Forelimb muscle (tissue), 1 donor: ENCODE measurements at places on chromosomes 3 and 15. TPM values are rescaled to one million over a fixed set of nuclear protein-coding genes. Genes with fewer than 3 reads are reported as not detected.

Gene GOLGA8M
- polyA plus RNA-seq = 1.8 TPM

Gene MUC20
- 3.5 TPM for polyA plus RNA-seq

DNA sequence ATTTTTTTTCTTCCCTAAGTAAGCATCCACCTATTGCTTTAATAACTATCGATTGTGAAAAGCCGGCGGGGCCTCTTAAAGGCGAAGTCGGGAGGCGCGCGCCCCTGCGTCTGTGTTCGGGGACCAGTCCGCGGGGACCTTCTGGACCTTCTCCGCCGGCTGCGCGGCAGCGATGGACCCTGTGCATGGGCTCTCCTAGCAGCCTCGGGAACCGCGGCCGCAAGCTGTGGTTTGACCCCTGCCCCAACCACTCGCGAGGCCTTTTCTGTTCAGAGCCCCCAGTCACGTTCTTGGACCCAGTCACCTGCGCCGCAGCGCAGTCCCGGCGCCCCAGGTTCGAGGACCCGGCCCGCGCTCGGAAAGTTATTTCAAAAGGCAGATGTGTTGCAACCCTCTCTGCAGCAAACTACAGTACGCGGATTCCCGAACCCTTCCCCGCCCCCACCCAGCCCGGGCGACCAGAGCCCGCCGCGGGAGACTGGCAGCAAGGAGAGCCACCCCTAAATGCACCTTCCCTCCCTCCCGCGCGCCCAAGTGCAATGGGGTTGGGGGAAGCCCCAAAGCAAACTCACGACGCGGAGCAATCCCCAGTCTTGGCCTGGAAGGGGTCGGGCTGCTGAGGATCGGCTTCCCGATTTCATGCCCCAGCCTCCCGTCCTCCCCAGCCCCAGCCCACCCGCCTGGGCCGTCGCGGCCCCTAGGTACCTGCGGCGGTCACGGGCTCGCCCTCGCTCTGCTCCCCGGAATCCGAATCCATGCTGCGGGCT lies 684 bp downstream of the TNFAIP8L3 start:
- DNase-seq = no peak

- DNase-seq = no peak
Measured at GRCh38 chr3:99895703-99896441, 78.2 kb downstream of the CMSS1 start.

GRCh38 chr3:141863491-141863890 lies 13.0 kb upstream of the ATP1B3 start:
- no peak for DNase-seq

DNA sequence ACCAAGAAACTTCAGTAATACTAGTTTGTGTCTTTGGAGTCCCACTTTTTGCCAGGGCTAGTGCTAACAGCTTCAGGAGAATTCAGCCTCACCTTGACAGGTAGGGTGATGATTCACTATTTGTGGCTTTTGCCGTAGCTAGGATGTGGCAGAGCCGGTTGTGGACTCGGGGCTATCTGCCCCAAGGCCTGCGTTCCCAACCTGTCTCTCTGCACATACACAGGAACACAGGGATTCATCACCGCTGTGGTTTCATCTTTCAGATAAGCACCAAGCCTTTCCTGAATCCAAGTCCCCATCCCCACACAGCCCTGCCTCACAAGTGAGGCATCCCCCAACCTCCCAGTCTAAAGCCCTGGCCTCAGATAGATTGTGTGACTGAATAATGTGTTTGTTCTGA lies 45.2 kb upstream of the POLG start:
- DNase-seq = no peak

DNA sequence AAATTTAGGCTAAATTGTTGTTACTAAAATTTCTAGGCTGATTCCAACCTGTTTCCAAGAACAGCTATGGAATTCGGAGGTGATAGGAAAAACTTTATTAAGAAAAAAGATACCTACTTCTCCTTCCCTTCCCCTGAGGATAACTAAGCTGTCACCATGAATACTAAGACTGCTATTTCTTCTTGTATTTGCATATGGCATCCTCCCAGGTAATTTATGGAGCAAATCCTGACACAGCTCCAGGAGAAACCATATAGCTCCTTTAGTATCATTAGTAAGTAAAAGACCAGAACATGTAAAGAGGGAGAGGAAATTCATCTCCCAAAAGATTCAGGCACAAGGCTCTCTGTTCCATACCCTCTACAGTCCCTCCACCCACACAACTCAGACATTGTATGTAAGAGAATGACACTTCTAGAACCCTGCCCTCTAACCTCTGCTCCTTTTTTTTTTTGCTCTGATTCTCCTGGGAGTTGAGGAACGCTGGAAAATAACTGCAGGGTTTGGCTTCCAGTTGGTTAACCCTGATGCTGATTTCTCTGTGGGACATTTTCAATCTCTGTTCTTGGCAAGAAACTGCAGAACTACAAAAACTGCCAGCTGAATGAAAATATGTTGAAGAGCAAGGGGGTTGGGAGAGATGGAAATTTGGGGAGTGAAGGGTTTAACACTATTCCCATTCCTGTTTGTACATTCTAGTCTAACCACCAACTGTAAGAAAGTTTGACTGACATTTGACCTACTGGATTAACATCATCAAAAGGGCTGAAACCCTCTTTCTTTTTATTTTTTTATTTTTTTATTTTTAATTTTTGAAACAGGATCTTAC lies 14.2 kb upstream of the MAGI1 start:
- no peak for DNase-seq

DNA sequence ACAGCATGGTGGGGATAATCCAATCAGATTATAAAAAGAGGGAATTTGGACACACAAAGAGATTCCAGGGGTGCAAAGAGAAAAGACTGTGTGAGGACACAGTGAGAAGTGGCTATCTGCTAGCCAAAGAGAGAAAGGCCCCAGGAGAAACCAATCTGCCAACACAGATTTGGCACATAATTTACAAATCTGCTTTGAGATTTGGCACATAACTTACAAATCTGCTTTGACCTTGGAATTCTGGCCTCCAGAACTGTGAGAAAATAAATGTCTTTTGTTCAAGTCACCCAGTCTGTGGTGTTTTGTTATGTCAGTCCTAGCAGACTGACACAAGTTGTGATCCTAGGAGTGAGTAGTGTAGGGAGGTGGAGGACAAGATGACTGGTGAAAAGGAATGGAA lies 3.5 kb upstream of the TM4SF18 start:
- DNase-seq = no peak

GRCh38 chr3:42742688-42743087 lies 30.4 kb downstream of the CCDC13 start:
- DNase-seq = no peak
